ENCODE measurements at places on chromosomes 5 and 9.

GRCh38 chr9:4811824-4812223 lies 19.1 kb downstream of the RCL1 start:
- no peaks in the 10 kb centered on the region for H3K36me3 ChIP-seq
- no peak overlapping the region for H3K4me3 ChIP-seq
- H3K27me3 ChIP-seq = no peaks in the 10 kb centered on the region
- no peak overlapping the region for H3K27ac ChIP-seq

DNA sequence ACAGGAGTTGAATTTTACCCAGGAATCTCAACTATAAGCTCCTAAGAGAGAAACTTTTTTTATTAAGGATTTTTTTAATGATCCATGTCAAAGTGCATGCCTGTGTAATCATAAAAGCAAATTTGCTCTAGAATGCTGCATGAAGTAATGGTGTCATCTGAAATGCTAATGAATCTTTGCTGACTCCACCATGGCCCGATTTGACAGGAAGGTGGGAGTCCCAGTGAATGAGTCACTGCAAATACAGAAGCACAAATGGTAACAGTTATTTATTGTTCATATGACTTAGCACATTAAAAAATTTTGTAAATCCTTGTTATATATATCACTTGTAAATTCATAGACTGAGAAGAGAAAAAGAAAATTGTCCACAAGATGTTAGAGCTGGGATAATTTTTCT lies 341.3 kb downstream of the RASEF start:
- H3K4me3 ChIP-seq = no peak overlapping the region
- H3K36me3 ChIP-seq = no peaks in the 10 kb centered on the region
- H3K27me3 ChIP-seq = no peaks in the 10 kb centered on the region

- no peaks in the 10 kb centered on the region for H3K4me1 ChIP-seq
- no peak overlapping the region for H3K27ac ChIP-seq
- no peak for DNase-seq
- no peak overlapping the region for H3K4me3 ChIP-seq
Observed at GRCh38 chr9:100150214-100150613, 51.2 kb downstream of the INVS start.

GRCh38 chr5:118577621-118578020 lies 410.7 kb downstream of the DTWD2 start:
- DNase-seq = no peak
- no peaks in the 10 kb centered on the region for H3K36me3 ChIP-seq
- H3K27me3 ChIP-seq = no peaks in the 10 kb centered on the region
- H3K4me1 ChIP-seq = no peaks in the 10 kb centered on the region
- H3K27ac ChIP-seq = no peak overlapping the region

DNA sequence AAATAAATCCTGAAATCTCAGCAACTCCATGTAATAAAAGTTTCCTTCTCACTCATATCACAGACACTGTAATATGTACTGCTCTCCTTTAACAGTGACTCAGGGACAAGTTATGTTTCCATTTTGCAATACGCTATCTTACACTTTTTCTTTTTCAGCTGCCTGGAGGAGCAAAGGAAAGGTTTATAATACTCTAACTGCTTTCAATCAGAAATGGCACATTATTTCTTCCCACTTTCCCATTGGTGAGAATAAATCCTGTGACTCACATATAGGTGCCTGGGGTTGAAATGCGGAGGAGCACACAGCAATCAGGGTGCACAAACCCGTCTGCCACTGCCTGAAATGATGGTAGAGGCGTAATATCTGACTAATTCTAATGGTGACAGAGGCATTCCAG lies 186.6 kb downstream of the HINT1 start:
- H3K4me3 ChIP-seq = no peak overlapping the region
- H3K36me3 ChIP-seq = no peaks in the 10 kb centered on the region
- no peaks in the 10 kb centered on the region for H3K4me1 ChIP-seq
- no peak for DNase-seq
- no peak overlapping the region for H3K27ac ChIP-seq

GRCh38 chr5:162811071-162811470 lies 626.3 kb upstream of the CCNG1 start:
- no peaks in the 10 kb centered on the region for H3K36me3 ChIP-seq
- no peak overlapping the region for H3K4me3 ChIP-seq
- H3K4me1 ChIP-seq = no peaks in the 10 kb centered on the region
- DNase-seq = no peak

- H3K4me1 ChIP-seq = peaks cover 31% of the 10 kb centered on the region
- H3K36me3 ChIP-seq = no peaks in the 10 kb centered on the region
- no peak overlapping the region for H3K27ac ChIP-seq
- H3K27me3 ChIP-seq = no peaks in the 10 kb centered on the region
- no peak for DNase-seq
Observed at GRCh38 chr9:95202076-95202681, 115.3 kb downstream of the FANCC start.

- no peaks in the 10 kb centered on the region for H3K36me3 ChIP-seq
- no peak for DNase-seq
- H3K4me1 ChIP-seq = no peaks in the 10 kb centered on the region
- H3K27me3 ChIP-seq = no peaks in the 10 kb centered on the region
Observed at GRCh38 chr5:113337515-113338415, 97.0 kb downstream of the TSSK1B start.

- H3K36me3 ChIP-seq = no peaks in the 10 kb centered on the region
- no peaks in the 10 kb centered on the region for H3K4me1 ChIP-seq
- no peak for DNase-seq
Observed at GRCh38 chr5:67910546-67910945, 305.0 kb upstream of the PIK3R1 start.

DNA sequence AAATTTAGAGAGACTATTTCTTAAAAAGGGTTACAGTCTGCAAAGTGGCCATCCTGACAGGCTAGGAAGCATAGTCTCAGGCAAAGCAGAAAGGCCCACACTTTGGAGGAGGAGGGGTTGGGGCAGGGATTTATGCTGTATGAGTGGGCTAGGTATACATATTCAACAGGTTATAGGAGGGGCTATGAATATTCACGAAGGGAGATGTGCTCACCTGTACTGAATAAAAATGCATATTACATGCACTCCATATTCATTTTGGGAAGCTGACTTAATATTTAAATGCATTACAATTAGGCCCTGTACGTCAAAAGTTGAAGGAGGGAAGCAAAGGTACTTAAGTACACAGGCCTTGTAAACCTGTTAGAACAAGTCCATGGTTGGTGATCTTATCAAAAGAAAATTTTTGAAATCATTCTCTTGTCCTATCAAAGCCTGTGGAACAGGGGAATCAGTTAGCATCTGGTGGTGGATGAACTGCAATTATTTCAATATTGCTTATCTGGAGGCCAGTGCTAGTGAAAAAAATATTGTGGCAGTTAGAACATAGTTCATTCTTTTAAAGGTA lies 1.6 kb downstream of the CENPP start:
- peaks cover 3% of the 10 kb centered on the region for H3K4me1 ChIP-seq
- no peaks in the 10 kb centered on the region for H3K27me3 ChIP-seq
- no peak overlapping the region for H3K4me3 ChIP-seq
- no peak overlapping the region for H3K27ac ChIP-seq

GRCh38 chr9:121240472-121241135 lies 27.4 kb upstream of the GSN start:
- H3K36me3 ChIP-seq = no peaks in the 10 kb centered on the region
- no peak overlapping the region for H3K4me3 ChIP-seq
- H3K4me1 ChIP-seq = peaks cover 6% of the 10 kb centered on the region
- no peak overlapping the region for H3K27ac ChIP-seq

DNA sequence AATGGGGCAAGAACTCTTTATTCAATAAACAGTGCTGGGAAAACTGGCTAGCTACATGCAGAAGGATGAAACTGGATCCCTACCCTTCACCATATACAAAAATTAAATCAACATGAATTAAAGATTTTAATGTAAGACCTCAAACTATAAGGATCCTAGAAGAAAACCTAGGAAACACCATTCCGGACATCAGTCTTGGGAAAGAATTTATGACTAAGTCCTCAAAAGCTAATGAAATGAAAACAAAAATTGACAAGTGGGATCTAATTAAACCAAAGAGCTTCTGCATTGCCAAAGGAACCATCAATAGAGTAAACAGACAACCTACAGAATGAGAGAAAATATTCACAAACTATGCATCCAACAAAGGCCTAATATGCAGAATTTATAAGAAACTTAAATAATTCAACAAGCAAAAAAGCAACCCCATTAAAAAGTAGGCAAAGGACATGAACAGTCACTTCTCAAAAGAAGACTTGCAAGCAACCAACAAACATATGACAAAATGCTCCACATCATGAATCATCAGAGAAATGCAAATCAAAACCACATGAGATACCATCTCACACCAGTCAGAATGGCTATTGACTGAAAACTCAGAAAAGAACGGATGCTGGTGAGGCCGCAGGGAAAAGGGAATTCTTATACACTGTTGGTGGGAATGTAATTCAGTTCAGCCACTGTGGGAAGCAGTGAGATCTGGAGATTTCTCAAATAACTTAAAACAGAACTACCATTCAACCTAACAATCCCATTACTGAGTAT lies 104.3 kb upstream of the MAP3K1 start:
- H3K36me3 ChIP-seq = no peaks in the 10 kb centered on the region
- H3K4me1 ChIP-seq = no peaks in the 10 kb centered on the region
- H3K27me3 ChIP-seq = no peaks in the 10 kb centered on the region
- no peak overlapping the region for H3K4me3 ChIP-seq
- H3K27ac ChIP-seq = no peak overlapping the region
- DNase-seq = no peak

DNA sequence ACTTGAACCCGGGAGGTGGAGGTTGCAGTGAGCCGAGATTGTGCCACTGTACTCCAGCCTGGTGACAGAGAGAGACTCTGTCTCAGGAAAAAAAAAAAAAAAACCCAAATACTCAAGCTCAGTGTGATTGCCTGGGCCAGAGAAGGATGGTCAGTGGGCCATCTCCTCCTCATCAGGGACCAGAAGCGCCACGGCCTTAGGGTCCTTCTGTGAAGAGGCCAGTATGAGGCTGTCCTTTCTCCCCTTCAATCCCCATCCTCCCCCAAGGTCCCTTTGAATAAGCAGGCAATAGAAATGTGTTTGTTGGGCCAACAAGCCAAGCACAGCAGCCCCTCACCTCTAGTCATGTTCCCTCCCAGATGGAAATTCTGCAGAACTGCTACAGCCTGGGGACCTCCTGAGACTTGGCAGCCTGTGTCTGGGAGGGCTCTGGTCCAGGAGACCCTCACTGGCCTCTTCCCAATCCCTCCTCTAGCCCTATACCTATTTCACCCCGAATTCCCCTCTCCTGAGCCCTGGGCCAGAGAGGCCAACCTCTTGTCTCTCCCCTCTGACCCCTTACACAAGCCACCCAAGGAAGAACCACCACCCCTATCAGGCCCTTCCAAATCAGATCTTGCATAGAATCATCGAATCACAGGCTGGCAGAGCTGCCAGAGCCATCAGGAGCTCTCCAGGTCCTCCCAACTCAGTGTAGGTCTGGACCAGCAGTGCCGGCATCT lies 1.0 kb downstream of the CSF1R start:
- DNase-seq = no peak
- H3K27ac ChIP-seq = no peak overlapping the region
- H3K27me3 ChIP-seq = peaks cover 12% of the 10 kb centered on the region
- H3K4me1 ChIP-seq = no peaks in the 10 kb centered on the region

DNA sequence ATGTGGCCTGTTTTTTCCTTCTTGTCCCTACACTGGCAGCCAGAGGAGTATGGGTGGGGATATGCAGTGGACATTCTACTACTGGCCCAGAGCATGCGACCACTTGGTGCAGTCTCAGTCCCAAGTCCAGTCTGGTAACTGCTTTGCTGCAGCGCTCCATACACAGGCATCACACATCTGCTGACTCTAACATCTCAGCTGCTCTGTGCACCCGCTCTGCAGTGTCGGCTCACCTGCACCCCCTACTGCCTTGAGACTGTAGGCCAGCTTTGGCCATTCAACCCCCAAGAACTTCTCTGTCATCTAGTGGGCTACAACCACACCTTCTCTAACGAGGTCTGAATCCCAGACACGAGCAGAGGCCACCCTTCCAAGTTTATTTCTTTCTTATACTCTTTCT lies 46.4 kb upstream of the SLCO6A1 start:
- no peak overlapping the region for H3K4me3 ChIP-seq
- no peaks in the 10 kb centered on the region for H3K27me3 ChIP-seq
- no peaks in the 10 kb centered on the region for H3K36me3 ChIP-seq

- no peak overlapping the region for H3K27ac ChIP-seq
- H3K36me3 ChIP-seq = no peaks in the 10 kb centered on the region
- H3K4me1 ChIP-seq = no peaks in the 10 kb centered on the region
- no peaks in the 10 kb centered on the region for H3K27me3 ChIP-seq
- H3K4me3 ChIP-seq = no peak overlapping the region
Observed at GRCh38 chr5:17665836-17666235, 31.6 kb downstream of the TAF11L14 start.

- peak overlapping the region; percentile 25 for H3K4me3 ChIP-seq
- H3K36me3 ChIP-seq = no peaks in the 10 kb centered on the region
Observed at GRCh38 chr5:118791926-118792734, 196.2 kb downstream of the DTWD2 start.

GRCh38 chr5:72151169-72151568 lies 43.9 kb downstream of the MAP1B start:
- H3K27me3 ChIP-seq = no peaks in the 10 kb centered on the region
- H3K4me3 ChIP-seq = no peak overlapping the region
- no peak for DNase-seq
- H3K27ac ChIP-seq = no peak overlapping the region
- 0 out of 2 replicates have a peak, but pooled peaks cover 3% of the 10 kb centered on the region for H3K4me1 ChIP-seq

DNA sequence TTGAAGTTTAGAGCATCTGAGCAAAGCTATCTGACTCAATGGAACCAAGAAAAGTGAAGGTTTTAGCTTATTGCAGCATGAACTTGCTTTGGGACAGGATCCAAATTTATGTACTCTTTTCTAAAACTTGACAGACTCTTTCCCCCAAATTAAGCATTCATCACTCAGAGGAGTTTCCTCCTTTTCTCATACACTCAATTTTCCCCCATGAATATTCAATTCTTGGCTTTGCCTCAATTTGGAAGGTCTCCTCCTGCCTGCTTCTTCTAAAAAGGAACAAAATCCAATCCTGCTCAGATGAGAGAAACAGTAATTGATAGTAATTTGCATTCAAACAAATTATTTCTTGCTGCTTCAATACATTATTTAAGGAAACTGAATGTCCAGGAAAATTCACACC lies 5.0 kb downstream of the ACTL7A start:
- no peak overlapping the region for H3K4me3 ChIP-seq
- no peak overlapping the region for H3K27ac ChIP-seq
- H3K27me3 ChIP-seq = no peaks in the 10 kb centered on the region
- H3K4me1 ChIP-seq = no peaks in the 10 kb centered on the region
- H3K36me3 ChIP-seq = peaks cover 9% of the 10 kb centered on the region
- no peak for DNase-seq

All from SJCRH30 (cell line).